ENCODE measurements at places on chromosomes 2 and 18.

DNA sequence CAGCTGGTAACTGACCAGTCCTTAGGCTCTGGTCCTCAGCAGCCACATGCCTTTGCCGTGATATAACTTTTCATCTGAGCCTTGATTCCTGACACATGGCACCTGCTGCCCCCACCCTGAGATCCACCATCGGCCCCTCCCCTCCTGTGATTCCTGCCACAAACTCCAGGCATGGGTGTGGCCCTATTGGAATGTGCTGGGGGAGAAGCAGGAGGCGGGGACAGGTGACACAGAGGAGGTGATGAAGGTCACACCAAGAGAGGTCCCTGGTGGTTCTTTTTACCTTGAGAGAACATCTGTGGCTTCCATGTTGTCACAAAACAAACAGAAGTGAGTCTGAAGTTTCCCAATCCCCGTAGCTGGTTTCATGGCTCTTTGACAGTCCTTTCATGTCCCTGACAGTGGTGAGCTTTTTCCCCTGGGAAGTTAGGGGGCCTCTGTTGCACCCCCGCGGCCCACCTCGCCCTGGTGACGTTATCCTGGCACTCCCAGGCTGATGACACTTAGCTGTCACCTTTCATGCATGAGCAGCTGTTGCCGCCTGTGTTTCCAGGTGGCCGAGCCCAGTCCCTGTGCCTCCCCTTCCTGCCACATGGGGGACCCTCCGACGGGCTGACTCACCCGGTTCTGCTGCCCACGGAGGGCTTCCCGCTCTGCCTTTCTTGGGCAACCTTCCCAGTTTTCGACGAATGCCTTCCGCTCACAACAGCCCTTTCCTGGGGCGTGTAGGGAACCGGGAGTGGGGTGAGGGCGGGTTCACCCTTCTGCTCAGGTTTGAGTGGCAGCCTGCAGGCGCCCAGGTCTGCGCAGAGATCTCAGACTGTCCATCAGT lies 66.3 kb upstream of the GLI2 start:
- no peak for DNase-seq

GRCh38 chr2:95015261-95015912 lies 10.1 kb upstream of the MAL start:
- no peak for DNase-seq

- DNase-seq, result no peak
Measured at GRCh38 chr2:179532863-179533278, 268.2 kb upstream of the SESTD1 start.

- DNase-seq, result no peak
Measured at GRCh38 chr2:579961-580360, 97.2 kb downstream of the TMEM18 start.

DNA sequence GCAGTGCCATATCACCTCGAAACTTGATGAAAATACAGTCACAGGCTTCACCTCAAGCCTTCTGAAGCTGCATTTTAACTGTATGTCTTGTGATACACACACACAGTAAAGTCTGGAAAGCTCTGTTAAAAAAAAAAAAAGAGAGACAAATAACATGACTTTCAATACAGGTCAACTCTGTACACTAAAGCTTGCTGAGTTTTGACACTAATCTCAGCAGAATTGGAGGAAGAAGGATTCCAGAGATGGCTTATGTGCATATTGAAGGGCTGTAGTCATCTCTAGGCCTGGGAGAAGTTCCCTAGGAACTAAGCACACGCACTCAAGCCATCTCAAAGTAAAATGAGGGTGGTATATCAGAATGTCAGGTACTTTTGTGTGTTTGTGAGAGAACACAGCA lies 875.1 kb downstream of the EPHA4 start:
- DNase-seq, result no peak

Measured in SW 1271 (cell line).